ENCODE measurements at places on chromosomes 1 and 21.

DNA sequence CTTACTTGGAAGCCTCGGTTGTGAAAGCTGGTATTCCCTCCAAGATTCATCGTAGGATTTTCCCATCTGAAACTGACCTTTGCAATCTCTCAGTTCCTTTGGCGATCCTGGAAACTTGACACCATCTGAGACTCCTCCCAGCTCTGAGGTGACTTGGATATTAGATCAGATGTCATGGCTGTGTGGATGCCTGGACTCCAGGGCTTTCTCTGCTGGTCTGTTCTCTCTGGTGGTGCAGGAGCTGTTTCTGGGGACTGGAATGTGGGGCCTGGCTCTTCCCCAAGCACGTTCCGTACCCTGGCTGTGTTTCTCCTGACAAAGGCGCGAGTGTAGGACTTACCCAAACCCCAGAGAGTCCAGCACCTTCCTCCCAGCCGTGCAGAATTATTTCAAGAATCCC lies 252.2 kb downstream of the RPS6KC1 start:
- DNase-seq, result no peak

GRCh38 chr1:98267423-98267822 lies 346.6 kb upstream of the DPYD start:
- DNase-seq, result no peak

DNA sequence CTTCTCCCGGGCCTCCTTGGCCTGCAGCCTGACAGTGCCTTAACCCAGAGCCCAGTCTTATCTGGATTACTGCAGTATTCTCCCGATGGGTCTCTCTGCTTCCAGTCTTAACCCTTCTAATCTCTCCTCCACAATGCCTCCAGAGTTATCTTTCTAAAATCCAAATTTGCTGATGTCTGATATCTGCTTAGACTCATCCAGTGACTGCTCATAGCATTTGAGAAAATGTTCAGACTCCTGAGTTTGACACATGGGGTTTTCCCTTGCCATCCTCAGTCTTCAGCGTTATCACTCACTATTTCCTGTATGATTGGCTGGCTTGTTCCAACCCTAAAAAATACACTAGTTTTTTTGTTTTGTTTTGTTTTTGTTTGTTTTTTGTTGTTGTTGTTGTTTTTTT lies 102.0 kb downstream of the FMN2 start:
- DNase-seq, result no peak

DNA sequence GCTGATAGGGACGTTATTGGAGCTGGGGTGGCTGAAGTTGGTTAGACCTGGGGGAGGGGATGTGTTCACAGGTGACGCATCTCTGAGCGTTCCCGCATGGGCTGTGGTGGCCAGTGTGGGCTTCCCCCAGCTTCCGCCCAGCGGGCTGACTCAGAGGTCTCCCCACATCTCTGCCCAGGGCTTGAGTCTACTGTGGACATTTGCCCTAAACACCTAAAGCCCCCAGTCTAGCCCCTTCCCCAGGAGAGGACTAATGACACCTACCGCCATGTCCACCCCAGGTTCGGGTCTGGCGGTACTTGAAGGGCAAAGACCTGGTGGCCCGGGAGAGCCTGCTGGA lies 2.0 kb downstream of the AGRN start:
- no peak for DNase-seq

- no peak for DNase-seq
These were observed 17.9 kb upstream of the THRAP3 start for GRCh38 chr1:36206323-36206858.

DNA sequence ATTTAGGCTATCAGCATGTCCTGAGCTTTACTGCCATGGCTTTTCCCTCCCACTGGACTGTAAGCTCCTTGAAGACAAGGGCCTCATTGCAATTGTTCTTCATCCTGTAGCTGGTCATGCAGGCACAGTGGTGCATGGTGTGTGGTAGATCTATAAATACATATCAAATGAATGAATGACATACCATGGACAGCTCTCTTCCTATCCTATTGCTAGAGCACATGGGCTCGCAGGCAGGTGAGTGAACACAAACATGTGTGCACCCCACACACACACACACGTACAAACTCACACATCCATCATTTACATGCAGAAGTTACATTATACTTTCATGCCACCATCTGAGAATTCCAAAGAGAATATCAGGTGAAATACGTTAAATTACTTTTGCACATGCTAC lies 172.9 kb upstream of the RUNX1 start:
- DNase-seq, result no peak

GRCh38 chr1:211630236-211631081 lies 45.0 kb downstream of the NEK2 start:
- DNase-seq, result no peak

GRCh38 chr1:241825581-241825980 lies 22.4 kb upstream of the EXO1 start:
- no peak for DNase-seq

- DNase-seq, result no peak
These were observed 6.5 kb downstream of the CAPN9 start for GRCh38 chr1:230753586-230754251.

DNA sequence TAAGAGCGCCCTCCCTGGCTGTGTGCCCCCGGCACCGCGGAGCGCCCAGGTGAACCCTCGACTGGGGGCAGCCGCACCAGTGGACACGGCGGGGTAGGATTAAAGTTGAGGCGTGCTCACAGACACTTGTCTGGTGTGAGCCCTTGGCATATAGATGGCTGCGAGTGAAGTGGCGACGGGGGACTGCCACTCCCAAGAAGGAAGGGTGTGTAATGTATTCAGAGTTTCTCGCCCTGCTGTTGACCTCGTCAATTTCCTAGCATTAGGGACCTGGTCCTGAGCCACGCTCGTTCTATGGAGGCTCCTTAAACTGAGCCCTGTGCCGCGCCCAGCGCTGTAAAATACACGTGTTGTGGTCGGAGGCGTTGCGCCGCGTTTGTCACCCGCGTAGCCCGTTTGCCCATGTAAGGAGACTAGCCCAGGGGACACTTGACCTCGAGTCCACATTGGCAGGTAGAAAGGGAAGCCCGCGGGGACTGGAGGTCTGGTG lies 554 bp downstream of the EVA1C start:
- DNase-seq, result no peak

GRCh38 chr1:202752774-202753173 lies 42.5 kb upstream of the SYT2 start:
- DNase-seq, result no peak
